ENCODE measurements at places on chromosomes 16 and 17. TPM values are rescaled to one million over a fixed set of nuclear protein-coding genes. Genes with fewer than 3 reads are reported as not detected.

- no peak overlapping the region for H3K27ac ChIP-seq
- DNase-seq, result no peak
- peaks cover 57% of the 10 kb centered on the region for H3K4me1 ChIP-seq
- H3K36me3 ChIP-seq, result no peaks in the 10 kb centered on the region
- H3K4me3 ChIP-seq, result no peak overlapping the region
These were observed 3.1 kb upstream of the GSE1 start for GRCh38 chr16:85610059-85610445.

DNA sequence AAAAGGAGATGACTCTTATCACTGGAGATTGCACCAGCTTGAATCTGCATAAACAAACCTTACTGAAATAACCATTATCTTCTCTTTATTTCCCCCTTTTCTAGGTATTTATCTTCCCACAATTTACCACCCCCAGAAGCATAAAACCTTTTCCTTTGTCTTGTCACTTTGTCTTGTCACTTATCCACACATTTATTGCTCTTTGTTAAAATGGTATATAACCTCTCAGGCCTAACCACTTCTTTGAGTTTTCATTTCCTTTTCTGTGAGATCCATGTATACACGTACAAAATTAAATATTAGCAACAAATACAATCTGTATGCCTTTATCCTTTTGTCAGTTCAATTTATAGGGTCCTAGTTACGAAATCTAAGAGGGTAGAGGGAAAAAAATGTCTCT, 122.9 kb downstream of the CACNG3 start:
- no peaks in the 10 kb centered on the region for H3K4me1 ChIP-seq
- no peak overlapping the region for H3K27ac ChIP-seq
- H3K36me3 ChIP-seq, result no peaks in the 10 kb centered on the region
- H3K27me3 ChIP-seq, result no peaks in the 10 kb centered on the region

DNA sequence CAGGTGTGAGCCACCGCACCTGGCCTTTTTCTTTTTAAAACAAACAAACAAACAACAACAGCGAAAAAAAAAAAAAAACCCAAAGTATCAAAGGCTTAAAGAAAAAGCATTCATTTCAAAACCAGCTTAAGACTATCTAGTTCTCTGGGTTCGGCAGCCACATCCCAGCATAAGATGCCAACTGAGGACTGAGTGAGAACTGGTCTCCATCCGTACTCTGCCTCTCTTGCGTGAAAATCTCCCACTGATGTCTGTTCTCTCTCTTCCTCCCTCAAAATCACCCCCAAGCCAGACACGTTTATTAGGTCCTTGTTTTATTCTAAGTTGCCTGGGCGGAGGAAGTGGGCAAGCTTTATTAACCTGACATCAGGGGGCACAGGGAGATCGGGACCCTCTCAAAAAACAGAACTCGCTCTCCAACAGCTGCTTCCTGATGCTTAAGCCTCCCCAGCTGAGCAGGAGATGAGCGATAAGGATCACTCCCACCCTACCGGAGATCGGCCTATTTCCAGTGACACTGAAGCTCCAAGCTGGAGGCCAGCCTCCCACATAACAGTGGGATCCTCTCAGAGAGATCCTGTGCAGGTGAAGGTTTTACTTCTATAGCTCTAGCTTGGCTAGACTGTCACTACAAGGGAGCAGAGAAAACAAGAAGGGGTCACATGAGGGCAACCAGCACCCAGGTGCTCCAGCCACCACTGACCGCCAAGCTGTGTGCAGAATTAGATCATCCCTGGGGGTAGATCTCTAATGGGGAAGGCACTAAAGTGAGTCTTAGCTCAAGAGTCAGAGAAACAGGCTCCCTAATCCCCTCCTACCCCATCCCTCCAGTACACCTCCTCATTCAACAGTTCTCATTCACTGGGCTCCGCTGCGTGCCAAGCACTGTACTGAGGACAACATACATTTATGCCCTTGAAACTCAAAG, 13.6 kb downstream of the CDC42EP4 start:
- peaks cover 61% of the 10 kb centered on the region for H3K4me1 ChIP-seq
- no peak for DNase-seq
- peaks cover 34% of the 10 kb centered on the region for H3K36me3 ChIP-seq
- H3K27ac ChIP-seq, result no peak overlapping the region

DNA sequence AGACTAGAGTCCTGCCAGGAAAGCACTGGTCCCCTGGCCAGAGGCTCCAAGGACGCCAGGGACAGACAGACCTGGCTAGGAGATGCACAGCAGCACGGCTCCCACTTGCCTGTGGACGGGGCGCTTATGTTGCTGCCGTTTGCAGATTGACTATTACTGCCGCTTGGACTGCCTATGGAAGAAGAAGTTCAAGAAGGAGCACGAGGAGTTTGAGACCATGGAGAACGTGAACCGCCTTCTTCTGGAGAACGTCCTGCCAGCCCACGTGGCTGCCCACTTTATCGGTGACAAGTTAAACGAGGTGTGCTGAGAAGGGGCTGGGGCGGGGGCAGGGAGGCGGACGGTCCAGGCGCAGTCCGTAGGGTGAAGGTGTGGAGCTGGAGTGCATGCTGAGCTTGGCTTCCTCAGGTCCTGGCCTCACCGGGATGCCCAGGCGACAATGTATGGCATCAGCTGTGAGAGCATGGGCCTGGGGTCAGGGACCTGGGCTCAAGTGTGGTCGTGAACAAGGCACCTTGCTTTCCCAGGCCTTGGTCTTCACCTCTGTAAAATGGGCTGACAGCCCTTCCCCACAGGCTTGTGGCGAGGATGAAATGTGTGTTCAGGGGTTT, 45.6 kb downstream of the ADCY7 start:
- no peaks in the 10 kb centered on the region for H3K27me3 ChIP-seq
- H3K27ac ChIP-seq, result no peak overlapping the region
- no peak for DNase-seq
- H3K36me3 ChIP-seq, result peaks cover 92% of the 10 kb centered on the region
- peaks cover 40% of the 10 kb centered on the region for H3K4me1 ChIP-seq

DNA sequence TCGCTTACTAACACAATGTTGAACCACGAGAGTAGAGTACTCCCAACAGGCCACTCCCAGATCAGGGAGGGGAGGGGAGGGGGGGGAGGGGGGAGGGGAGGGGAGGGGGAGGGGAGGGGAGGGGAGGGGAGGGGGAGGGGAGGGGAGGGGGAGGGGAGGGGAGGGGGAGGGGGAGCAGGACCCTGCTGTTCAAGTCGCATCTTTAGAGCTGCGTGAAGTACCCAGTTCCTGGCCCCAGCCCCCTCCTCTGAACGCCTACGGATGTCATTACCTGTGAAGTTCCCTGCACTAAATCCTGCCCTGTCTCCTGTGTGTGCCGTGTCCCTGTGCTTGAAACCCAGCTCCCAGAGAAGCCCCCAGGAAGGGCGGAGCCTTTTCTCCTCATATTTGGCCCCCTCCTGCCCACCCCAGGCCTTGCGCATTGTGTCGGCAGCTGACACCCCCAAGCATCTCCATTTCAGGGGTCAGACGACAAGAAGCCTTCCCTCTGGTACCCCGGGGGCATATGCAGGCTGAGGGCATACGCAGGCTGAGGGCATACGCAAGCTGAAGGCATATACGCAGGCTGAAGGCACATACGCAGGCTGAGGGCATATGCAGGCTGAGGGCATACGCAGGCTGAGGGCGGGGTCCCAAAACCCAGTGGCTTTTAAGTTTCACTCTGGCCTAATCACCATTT, 330.2 kb downstream of the C16orf95 start:
- H3K4me1 ChIP-seq, result peaks cover 5% of the 10 kb centered on the region
- no peaks in the 10 kb centered on the region for H3K27me3 ChIP-seq
- no peak overlapping the region for H3K27ac ChIP-seq
- no peaks in the 10 kb centered on the region for H3K36me3 ChIP-seq

GRCh38 chr17:80108036-80108971, 6.9 kb downstream of the GAA start:
- H3K27ac ChIP-seq, result no peak overlapping the region
- H3K4me1 ChIP-seq, result no peaks in the 10 kb centered on the region
- no peaks in the 10 kb centered on the region for H3K27me3 ChIP-seq

Gene TBC1D3H
- total RNA-seq, result not detected

DNA sequence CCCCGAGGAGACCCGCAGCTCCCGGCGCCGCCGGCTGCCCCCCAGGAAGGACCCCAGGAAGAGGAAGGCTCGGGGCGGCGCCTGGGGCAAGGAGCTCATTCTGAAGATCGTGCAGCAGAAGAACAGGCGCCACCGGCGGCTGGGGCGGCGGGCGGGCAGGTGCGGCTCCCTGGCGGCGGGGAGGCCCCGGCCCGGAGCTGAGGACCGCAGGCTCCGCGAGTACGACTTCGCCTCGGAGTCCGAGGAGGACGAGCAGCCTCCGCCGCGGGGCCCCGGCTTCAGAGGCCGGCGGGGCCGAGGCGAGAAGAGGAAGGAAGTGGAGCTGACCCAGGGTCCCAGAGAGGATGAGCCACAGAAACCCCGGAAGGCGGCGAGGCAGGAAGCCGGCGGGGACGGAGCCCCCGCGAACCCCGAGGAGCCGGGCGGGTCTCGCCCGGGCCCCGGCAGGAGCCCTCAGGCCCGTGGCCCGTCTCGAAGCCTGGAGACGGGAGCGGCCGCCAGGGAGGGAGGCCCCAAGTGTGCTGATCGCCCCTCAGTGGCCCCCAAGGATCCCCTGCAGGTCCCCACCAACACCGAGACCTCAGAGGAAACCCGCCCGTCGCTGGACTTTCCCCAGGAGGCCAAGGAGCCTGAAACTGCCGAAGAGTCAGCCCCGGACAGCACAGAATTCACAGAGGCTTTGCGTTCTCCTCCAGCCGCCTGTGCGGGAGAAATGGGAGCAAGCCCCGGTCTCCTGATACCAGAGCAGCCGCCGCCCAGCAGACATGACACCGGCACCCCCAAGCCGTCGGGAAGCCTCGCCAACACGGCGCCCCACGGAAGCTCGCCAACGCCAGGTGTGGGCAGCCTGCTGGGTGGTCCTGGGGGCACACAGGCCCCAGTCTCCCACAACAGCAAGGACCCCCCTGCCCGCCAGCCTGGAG, 22.3 kb upstream of the ZFPM1 start:
- H3K36me3 ChIP-seq, result peaks cover 39% of the 10 kb centered on the region
- H3K4me3 ChIP-seq, result no peak overlapping the region
- no peak for DNase-seq
- no peaks in the 10 kb centered on the region for H3K4me1 ChIP-seq
- H3K27ac ChIP-seq, result no peak overlapping the region

GRCh38 chr17:48502901-48503300, 27.9 kb downstream of the HOXB1 start:
- no peak overlapping the region for H3K4me3 ChIP-seq
- no peaks in the 10 kb centered on the region for H3K27me3 ChIP-seq
- peaks cover 32% of the 10 kb centered on the region for H3K4me1 ChIP-seq
- no peak overlapping the region for H3K27ac ChIP-seq
- H3K36me3 ChIP-seq, result no peaks in the 10 kb centered on the region
- no peak for DNase-seq

- H3K27me3 ChIP-seq, result no peaks in the 10 kb centered on the region
- no peak overlapping the region for H3K27ac ChIP-seq
- DNase-seq, result no peak
These were observed 159.2 kb upstream of the CDH5 start for GRCh38 chr16:66207139-66207882.

DNA sequence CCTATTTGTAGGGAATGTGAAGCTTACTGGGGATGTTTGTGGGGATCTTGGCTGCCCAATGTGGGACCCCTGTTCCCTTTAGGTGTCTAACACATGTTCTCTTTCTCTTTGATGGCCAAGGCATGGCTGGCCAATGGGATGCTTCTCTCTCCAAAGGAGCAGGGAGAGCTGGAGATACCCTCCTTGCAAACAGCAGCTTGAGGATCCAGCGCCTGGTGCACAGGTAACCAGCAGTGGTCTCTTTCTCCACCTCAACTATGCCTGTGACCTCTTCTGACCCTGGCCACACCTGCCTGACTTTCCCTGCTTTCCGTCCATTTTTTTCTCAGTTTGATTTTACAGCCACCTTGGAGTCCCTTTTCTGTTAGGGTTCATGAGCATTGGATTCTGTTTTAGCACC, 16.8 kb upstream of the NKD1 start:
- H3K4me3 ChIP-seq, result no peak overlapping the region
- no peak overlapping the region for H3K27ac ChIP-seq
- no peaks in the 10 kb centered on the region for H3K27me3 ChIP-seq
- no peak for DNase-seq

Gene PLEKHH3
- 8.8 TPM for total RNA-seq
